Fibroblast of skin of left quadriceps (primary cell): ENCODE measurements at places on chromosomes 2 and 18.

DNA sequence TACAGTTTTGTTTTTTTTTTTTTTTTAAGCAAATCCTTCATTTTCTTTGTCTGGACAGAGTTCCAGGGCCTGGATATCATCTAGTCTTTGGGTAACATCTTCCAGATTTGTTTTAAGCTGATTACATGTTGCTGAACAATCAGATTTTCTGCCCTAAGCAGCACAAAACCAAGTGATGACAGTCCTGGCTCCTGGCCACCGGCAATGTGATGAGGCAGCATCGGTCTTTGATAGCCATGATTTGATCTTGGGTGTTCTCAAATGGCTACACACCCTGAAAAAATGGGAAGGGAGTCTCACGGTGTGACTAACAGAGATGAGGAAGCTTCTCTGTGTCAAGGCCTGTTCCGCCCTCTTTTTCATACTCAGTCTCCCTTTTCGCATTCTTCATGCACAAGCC lies 708.6 kb upstream of the ZEB2 start:
- no peak for DNase-seq

GRCh38 chr2:152627351-152627957 lies 89.8 kb downstream of the PRPF40A start:
- no peak for DNase-seq

- DNase-seq: peak; percentile 96
Measured at GRCh38 chr2:43293744-43294695, 67.6 kb upstream of the ZFP36L2 start.

DNA sequence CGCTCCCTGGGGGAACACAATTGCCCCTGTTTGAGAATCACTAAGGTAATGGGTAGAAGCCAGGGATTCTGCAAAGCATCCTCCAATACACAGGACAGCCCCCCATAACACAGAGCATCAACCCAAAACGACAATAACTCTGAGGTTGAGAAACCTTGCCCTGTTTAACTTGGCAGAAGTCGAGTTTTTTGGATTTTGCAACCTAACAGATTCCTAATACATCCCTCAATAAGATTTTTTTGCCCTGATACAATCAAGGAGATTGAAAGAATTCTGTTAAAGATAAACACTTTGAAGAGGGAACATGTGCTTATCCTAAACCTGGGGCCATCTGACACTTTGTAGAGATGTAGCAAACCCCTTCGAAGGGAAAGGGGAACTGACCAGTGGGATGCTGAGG lies 92.5 kb upstream of the ZNF532 start:
- DNase-seq: no peak

GRCh38 chr18:59517446-59518165 lies 158.5 kb upstream of the LMAN1 start:
- DNase-seq: no peak

DNA sequence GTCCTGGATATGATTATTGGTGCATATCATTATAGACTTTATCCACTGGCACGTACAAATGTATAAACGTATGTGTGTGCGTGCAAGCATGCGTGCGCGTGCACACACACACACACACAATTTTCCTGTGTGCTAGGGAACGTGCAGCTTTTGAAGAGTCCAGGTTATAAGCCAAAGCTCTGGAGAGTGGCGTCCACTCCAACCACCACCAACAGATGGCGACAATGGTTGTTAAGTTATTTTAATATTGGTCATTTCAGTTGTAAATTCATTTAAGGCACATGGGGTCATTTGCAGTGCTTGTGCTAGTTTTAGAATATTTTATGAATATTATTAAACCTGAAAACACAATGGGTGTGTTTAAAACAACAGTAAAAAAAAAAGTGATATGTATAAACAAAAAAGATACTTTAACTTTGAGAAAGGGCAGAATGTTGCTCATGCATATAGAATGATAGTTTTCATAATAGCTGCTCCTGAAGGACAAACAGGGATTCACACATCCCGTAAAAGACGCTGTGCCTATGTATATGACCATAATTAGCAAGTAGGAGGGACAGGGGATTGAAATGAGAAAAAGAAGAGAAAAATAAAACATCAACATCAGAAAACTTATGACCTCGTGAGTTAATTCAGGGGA lies 124.2 kb upstream of the ITGB6 start:
- no peak for DNase-seq

DNA sequence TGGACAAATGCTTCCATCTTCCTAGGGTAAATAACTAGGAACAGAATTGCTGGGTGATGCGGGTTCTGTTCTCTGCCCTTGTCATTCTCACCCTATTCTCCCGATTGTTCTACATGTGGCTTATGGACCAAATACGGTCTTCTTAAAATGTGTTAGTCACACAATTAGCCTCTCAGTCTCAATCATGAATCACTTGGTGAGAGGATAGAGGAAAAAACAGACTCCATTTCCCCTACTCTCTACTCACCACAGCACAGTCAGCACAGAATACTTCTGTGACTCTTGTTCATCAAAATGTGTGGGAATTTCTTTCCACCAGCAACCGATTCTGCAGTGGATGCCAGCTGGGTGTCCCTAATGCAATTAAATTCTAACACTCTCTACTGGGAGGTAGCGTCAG lies 125.2 kb downstream of the SH3BP4 start:
- no peak for DNase-seq

- DNase-seq: no peak
Measured at GRCh38 chr2:42007551-42007950, 40.3 kb upstream of the PKDCC start.

DNA sequence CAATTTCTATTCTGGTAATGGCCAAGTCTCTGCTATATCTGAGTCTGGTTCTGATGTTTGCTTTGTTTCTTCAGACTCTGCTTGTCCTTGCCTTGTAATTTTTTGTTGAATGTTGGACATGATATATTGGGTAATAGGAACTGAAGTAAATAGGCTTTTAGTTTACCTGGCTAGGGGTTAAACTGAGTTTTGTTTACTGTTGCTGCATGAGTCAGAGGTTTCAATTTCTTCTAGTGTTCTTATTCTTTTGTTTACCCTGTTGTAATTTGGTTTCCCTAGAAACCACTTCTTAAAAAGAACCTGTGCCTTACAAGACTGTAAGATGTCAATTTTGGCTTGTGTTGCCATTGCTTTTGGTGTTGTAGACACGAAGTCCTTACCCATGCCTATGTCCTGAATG lies 285.0 kb upstream of the KCNH7 start:
- no peak for DNase-seq

GRCh38 chr2:41598161-41598894 lies 449.5 kb upstream of the PKDCC start:
- no peak for DNase-seq

- no peak for DNase-seq
Measured at GRCh38 chr2:42826231-42826630, 33.8 kb upstream of the HAAO start.
